ENCODE measurements at places on chromosomes 1 and 21.

GRCh38 chr1:78687914-78688313, 38.3 kb downstream of the IFI44 start:
- DNase-seq: no peak

DNA sequence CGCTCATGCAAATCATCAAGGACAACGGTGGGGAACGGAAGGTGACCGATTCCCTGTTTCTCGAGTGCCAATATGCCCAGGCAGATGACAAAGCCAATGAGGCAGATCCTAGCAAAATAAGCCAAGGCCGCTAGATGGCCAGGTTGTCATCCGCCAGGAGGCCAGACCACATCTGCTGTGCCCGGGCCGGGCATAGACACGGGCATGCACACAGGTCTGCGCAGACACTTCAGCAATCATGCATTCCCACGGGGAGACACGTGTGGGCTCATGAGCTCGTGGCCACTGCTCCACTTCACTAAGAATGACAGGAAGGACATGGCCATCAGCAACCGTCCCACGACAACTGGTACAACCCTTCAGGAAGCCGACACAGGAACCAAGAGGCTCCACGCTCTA, 23.4 kb downstream of the WDR4 start:
- DNase-seq: no peak

DNA sequence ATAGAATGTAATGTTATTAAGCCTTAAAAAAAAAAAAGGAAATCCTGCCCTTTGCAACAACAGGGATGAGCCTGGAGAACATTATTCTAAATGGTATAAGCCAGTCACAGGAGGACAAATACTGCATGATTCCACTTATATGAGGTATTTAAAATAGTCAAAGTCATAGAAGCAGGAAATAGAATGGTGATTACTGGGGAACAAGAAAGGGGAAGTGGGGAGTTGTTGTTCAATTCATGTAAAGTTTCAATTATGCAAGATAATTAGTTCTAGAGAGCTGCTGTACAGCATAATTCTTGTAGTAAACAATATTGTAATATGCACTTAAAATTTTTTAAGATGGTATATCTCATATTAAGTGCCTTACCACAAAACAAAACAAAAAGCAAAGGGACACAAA, 13.2 kb downstream of the FCER1A start:
- DNase-seq: no peak

GRCh38 chr1:1116701-1117468, 996 bp upstream of the C1orf159 start:
- no peak for DNase-seq

- DNase-seq: no peak
These were observed 44.5 kb upstream of the EDN2 start for GRCh38 chr1:41528726-41529605.

DNA sequence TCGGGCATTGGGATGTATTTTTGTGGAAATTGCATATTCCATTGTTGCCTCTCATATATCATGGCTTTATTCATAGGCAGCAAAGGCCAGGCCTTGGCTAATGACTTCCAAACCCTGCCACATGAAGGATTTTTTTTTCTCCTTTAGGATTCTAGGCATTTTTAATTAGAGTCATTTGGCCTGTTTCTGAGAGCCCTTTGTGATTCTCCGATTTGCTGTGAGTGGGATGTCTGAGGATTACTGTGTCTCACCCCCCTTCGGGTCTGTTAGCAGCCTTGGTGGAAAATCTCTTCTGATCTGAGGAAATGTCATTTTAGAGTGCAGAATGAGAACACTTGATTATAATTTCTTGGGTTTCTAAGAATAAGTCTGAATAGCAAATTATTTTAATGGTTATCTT, 253.5 kb downstream of the NTNG1 start:
- no peak for DNase-seq

- DNase-seq: no peak
These were observed 149.4 kb downstream of the TIAM1 start for GRCh38 chr21:31194510-31195293.

- no peak for DNase-seq
These were observed 9.8 kb downstream of the MT1HL1 start for GRCh38 chr1:236994450-236994849.

DNA sequence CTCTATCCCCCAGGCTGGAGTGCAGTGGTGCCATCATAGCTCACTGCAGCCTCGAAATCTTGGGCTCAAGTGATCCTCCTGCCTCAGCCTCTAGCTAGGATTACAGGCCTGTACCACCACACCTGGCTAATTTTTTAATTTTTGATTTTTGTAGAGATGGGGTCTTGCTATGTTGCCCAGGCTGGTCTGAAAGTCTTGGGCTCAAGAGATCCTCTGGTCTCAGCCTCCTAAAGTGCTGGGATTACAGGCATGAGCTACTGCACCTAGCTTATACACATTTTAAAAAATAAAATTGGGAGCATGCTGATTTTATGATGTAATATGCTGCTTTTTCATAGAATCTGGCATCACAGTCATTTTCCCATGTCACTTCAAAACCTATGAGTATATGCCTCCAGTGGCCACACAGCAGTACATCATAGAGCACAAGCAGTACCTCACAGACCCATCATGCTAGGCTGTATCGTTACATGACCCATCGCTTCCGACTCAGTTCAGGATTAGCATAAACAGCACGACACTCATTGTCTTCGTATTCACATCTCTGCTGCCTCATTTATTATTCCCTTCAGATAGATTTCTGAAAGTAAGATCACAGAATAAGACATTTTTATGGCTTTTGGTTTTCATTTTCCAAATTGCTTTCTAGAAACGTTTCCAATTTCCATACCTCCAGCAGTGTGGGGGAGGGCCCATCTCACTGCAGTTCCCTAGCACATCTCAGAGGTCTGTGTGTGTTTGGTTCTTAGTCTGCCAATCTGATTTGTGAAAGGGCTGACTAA, 35.9 kb upstream of the CCSAP start:
- DNase-seq: no peak

DNA sequence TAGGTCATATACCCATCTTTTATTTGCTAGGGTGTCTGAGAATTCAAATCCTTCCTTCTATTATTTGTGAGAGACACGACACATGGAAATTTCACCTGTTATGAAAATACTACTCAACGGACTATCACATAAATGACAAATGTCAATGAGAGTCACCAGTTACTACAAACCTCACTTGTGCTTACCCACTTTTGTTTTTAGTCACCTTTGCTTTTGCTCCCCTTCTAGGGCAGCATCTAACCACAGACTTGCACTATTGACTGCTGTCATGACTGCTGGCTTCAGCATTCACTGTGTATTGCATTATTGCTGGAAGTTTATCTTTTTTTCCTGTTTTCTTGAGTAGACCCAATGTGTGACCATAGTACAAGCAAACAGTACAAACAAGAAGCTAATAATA, 1048.0 kb downstream of the PLA2G4A start:
- DNase-seq: no peak

- no peak for DNase-seq
These were observed 101.6 kb upstream of the BACE2 start for GRCh38 chr21:41066086-41066938.

DNA sequence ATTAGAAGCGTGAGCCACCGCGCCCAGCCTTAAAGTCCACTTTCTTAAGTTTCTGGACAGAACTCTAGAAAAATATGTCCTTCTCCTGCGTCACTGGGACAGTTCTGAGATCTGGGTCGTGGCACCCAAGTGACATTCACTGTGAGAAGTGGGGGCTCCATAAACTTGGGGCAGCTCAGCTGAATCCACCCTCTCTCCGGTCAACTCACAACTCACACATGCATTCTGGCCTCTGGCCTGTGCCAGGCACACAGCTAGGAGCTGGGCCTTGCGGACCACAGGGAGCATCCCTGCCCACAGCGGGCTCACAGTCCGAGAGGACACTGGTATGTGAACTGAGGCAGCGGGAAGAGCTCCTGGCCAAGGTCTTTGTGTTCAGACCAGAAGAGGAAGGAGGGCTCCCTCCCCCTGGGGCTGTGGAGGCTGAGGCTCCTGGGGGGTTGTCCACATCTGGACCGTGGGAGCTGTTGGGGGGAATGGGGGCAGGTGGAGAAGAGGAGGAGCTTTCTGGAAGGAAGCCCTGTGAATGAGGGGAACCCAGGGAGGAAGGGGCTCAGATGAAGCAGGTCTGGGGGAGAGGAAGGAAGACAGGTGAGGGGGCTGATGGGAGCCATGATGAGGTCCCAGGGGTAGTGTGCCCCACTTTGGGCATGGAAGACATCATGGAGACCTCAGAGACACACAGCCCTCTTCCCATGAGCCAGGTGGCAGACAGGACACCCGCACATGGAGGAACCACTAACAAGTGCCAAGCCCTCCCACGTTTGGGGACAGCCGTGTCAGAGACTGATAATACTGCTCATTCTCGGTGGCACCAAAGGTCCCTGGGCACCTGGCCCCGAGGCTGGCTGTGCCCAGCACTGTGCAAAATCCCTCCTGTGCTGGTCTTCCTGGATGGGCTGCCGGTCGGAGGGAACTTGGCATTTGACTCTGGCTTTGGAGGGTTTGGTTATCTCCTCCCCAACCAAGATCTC, 191.0 kb upstream of the VAMP3 start:
- DNase-seq: no peak

GRCh38 chr1:84086189-84086588, 57.9 kb upstream of the PRKACB start:
- DNase-seq: no peak

DNA sequence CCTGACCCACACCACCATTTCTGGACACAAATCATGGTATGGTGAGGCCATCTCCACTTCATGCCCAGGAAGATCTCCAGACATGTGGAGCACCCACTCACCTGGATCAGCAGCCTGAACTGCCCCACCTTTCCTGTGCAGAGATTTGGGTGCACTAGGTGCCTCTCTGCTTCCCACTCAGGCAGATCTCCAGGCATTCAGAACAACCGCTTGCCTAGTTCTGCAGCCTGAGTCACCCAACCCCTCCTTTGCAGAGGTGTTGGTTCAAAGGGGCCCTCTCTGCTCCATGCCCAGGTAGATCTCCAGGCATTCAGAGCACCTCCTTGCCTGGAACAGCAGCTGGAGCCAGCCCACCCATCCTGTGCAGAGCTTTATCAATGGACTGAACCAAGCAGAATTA, 620.8 kb downstream of the LRRIQ3 start:
- DNase-seq: no peak

GRCh38 chr1:14773396-14774025, 175.0 kb downstream of the KAZN start:
- DNase-seq: no peak

DNA sequence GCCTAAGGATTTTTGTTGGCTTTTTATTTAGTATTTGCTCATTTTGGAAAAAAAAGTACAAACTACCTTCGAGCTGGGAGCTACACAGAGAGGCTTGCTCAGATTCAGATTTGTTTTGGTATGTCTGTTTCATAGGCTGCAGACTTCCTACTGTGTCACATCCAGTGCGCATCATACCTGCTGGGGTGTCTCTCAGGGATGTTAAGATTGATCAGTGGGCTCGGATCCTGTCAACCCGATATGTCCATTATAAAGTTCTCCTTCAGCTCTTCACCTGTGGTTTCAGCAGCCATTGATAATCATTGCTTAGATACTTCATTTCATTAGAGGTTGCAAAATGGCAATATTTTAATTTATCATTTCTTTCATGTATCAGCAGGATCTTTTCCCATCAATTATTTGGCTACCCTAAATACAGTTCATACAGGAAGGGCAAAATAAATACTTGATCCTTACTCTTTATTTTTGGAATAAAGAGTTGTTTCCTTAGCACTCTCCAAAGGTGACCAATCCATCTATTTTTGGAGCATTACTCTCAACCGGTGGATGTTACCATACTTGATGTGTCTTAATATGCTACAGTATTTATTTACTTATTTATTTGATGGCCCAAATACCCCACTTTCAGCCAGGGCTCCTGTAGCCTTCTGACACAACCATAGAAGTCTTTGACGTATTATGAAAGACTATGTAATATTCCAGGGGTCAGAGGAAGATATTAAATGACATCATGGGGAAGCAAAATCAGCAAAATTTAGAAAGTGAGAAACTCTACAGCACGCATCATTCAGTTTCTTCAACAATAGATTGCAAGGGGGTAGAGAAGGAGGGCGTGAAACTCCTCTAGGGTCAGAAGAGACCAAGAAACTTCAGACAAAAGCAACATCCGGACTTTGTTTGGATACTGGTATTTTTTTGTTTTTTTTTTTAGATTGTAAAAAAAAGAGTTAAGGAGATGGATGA, 55.3 kb upstream of the HNRNPU start:
- DNase-seq: no peak

DNA sequence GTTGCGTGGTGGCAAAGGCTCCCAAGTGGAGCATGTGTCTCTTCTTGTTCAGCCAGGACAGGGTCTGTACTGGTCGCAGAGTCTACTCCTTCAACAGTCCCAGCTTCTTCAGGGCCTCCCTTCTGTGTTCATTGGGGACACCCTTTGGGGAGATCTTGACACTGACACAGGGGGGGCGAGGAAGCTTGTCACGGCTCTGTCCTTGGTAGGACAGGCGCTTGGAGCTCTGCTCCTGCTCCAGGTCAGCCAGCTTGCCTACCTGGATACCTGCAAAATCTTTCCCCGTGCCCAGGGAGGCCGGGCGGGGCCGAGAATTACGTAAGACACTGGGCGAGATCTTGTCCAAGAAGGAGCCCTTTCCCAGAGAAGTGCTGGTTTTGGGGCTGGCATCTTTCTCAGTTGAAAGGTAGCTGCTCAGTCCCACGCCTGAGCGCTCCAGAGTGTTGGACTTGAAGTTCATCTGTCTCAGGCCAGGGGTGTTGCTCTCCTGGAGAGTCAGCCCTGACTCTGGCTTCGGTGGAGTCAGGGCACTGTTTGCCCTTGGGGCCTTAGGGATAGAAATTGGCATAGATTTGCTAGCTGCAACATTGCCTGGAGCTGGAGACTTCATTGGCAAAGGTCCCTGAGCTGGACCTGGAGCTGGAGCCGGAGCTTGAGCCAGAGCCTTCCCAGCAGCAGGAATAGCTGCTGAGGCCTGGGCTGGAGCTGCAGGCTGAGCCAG, 10.5 kb downstream of the C1orf116 start:
- DNase-seq: no peak

GRCh38 chr1:17994046-17994445, 113.6 kb upstream of the IGSF21 start:
- DNase-seq: no peak

- DNase-seq: peak; percentile 39
These were observed 48.6 kb downstream of the MDM4 start for GRCh38 chr1:204564835-204565234.

- DNase-seq: no peak
These were observed 37.1 kb downstream of the TMED5 start for GRCh38 chr1:93143136-93143535.

DNA sequence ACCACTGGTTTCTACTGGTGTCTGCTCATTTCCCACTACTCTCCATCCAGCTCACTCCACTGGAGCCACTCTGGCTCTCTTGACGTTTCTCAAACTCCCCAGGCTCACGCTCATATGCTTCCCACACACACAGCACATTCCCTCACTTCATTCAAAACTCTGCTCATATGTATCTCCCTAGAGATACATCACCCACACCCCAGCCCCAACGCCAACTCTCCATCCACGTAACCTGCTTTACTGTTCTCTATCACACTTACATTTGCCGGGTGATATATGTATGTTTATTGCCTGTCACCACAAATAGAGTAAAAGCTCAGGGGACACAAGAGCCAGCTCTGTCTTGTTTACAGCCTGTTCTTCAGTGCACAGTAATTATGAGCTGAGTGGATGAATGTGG, 22.2 kb downstream of the EBNA1BP2 start:
- DNase-seq: no peak

GRCh38 chr1:228795596-228795995, 60.3 kb downstream of the RHOU start:
- no peak for DNase-seq

All from GM18507 (cell line).